ENCODE measurements at places on chromosomes 7 and 10.

- peak; percentile 56 for DNase-seq
These were observed 70.6 kb downstream of the LHPP start for GRCh38 chr10:124532106-124532641.

- no peak for DNase-seq
These were observed 134.0 kb downstream of the PRKAG2 start for GRCh38 chr7:151742713-151743480.

DNA sequence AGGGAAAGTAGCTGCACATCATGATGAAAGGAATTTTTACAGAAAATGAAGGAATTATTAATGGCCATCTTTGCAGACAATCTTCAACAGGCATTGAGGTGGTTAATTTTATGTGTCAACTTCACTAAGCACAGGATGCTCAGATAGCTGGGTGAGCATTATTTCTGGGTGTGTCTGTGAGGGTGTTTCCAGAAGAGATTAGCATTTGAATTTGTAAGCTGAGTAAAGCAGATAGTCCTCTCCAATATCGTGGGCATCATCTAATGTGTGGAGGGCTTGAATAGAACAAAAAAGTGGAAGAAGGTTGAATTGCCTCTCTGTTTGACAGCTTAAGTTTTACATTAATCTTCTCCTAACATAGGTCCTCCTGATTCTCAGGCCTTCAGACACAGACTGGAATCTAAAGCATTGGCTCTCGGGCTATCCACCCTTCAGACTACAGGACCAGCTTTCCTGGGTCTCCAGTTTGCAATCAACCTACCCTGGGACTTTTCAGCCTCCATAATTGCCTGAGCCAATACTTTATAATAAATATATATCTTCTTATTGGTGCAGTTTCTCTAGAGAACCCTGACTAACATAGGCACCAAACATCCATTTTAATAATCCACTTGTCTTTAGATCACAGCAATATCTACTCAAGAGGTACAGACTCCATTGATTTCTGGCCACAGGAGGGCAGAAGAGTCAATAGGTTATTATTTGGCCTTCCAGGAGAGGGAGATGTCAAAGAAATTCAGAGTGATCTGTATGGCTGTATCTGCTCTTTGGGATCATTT, 10.5 kb upstream of the CRPPA start:
- DNase-seq = peak; percentile 37

- no peak for DNase-seq
These were observed 35.5 kb upstream of the WAPL start for GRCh38 chr10:86556933-86557649.

DNA sequence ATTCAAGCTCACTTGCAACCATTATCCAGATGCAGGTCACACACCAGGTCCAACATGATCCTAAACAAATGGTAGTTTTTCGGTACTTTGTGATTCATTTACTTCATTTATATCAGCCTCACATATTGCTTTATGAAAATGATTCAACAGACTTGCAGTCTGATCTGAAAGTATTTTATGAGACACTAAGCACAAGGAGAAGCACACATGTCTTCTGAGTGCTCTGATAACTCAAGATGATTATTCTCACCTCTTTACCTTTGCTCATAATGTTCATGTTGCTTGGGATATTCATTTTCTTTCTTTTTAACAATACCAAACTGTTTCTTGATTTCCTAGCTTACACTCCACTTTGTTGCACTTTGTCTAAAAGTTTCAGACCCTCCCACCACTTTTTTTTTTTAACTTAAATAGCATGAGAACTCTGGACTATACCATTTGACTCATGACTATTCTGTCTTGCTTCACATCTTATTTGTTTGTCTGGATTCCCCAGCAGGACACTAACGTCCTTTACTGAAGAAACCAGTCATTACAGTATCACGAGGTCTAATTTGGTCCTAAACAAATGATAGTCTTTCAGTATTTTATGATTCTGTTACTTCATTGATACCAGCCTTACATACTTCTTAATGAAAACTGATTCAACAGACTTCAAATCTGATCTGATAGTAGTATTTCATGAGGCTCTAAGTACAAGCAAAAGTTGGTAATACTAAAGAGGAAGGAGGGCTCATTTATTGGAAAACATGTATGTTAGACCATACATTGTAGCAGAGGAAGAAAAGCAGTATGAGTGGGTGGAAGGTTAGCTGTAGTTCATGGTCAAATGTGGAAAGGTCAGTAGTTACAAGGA, 171.8 kb upstream of the AHR start:
- DNase-seq = no peak

DNA sequence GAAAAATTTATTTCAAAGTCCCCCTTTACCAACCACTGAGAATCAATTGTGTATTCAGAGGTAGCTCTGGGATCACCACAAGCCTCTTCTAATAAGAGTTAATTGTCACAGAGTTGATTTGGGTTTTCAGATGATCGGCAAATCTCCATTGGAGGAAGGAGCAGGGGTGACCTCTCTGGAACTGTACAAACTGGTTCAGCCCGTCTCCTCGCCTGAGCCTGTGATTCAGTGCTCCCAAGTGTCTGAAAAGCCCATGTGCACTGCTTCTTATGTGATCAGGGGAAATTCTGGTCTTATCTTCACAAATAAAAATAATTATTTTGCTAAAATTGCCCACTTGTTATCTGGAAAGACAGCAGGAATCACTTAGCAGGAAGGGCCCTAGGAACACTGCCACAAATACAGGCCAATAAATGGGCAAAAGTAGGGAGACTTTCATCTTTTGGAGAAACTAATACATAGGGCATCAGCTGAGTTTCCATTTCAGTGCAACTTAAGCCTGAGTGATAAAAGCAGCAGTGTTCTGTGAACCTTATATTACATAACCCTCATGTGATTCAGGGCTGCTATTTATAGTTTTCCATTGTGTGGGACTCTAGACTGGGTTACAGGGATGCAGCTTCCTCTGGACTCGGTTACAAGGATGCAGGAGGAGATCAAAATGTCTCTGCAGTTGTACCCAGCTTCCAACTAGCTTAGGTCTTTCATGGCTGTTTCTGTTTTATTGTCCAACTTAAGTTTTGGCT, 32.3 kb downstream of the CDK1 start:
- DNase-seq = peak; percentile 32
